ENCODE measurements at places on chromosomes 1 and 21.

DNA sequence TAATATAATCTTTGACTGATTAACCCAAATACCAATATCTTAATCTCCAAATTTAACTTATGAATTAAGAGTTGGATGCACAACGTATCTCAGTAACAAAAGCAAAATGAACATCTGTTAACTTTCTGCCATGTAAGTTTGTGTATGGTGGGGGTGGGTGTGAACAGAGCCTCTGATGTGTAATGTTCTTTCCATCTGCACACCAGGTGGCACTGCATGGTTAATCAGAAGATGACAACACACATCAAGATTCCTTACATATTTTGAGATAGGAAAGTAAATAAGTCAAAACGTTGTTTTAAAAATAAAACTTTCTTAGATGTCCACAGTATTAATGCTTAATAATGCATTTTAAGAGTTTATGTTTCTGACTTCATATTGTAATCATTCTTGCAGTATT is 251.9 kb downstream of the DPYD start:
- DNase-seq: no peak

DNA sequence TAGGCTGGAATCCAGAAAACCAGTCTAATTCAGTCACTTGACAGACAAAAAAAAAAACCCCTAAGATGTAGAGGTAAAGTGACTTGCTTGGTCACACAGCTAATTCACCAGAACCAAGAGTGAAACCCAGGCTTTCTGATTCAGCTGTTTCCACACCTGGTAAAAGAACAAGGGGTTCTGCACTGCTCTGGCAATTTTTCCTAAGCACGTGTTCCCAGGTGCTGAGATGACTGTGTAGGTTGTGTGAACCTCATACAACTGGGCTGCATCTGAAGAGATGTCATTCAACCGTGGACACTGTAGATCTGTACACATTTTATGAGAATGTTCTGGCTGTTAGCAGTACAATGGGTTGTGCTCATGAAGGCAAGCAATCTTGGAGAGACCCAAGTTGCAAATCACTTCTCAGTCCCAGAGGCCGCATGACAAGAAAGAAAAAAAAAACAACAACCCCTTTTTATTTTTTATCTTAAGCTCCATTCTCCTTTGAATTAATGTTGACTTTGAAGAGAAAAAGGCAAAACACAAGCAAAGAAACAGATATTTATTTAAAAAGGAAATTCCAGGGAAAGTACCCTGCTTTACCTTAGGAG is 95.4 kb downstream of the INTS7 start:
- DNase-seq: peak; percentile 81

DNA sequence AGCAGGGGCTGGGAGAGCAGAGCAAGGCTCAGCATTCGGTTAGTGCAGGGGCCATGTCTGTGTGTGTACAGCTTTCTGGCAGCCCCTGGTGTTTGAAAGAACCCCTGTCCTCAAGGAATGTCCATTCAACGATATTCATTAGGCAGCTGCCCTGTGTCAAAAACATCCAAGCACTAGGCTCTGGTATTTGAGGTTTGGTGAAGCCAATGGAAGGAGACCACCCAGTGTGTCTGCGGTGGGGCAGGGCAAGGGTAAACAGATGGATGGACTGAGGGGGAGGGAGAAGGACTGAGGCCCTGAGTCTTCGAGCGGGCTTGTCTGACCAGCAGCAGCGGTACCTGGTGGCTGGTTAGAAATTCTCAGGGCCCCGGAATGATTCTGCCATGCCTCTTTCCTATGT is 155.6 kb upstream of the KLHDC7A start:
- no peak for DNase-seq

DNA sequence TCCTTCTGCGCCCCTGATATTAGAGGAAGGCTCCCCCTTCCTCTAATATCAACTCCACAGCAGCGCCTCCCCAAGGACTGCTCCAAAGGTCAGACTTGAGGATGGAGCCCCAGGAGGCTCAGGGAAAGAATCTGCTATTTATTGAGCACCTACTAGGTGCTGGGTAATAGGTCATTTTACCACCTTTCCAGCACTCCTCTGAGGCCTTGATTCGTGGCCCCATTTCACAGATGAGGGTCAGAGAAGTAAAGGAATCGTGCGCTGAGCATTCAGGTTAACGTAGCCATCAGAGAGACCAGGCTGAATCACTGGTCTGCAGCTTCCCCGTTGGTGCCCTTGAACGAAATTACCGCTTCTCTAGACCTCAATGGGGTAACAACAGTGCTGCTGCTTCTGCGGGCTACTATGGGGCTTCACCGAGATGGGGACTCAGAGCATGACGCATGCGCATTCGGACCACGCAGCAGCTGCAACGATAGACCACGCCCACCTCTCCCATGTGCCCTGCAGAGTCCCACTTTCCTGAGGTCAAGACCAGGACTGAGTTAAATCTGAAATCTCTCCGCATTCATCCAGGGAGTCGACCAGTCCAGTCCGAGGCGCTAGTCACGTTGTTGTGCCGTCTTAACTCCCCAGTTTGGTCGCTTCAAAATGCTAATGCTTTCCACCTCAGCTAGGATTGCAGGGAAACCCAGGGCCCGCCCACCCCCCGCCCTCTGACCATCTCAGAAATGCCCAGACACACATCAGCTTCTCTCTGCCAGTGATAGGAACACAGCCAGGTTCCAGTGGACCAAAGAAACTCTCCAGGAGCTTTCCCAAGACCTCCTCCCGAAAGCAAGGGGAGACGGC is 12.9 kb downstream of the CAMK2N1 start:
- DNase-seq: peak; percentile 38

DNA sequence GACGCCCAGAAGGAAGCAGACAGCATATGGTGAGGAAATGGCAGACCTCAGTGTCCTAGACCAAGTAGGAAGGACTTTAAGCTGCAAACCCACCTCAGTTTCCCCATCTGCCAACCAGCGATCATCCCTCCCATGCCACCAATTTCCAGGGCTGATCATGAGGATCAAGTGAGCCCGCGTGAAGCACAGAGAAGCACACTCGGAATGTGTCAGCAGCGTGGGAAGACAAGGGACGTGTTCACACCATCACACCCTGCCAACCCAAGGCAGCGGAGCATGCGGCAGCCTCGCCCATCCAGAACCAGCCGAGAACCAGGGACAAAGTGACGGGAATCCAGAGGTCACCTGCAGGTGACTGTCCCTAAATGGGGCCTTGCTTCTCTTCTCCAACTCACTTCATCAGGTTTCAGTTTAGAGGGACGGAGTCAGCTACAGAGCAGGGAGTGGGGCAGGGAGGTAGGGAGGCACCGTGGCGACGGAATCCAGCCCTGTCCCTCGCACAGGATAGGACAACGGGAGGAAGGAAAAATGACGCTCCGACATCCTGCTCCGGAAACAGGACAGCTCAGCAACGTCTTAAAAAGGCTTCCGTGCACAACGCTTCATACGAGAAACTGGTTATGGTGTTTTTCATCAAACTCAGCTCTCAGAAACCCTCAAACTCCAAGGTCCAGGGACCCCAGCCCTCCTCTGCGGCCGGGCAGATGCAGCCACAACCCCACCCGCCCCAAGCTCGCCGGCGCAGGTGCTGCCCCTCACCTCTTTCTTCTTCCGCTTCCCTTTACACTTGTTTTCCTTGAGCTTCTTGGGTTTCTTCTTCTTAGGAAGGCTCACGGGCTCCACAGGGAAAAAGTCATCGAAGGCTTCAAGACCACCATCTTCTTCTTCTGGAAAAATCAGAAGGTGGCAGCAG is 12.5 kb downstream of the CHD5 start:
- DNase-seq: no peak

- no peak for DNase-seq
Measured at GRCh38 chr1:198649232-198649967, 10.6 kb downstream of the PTPRC start.

DNA sequence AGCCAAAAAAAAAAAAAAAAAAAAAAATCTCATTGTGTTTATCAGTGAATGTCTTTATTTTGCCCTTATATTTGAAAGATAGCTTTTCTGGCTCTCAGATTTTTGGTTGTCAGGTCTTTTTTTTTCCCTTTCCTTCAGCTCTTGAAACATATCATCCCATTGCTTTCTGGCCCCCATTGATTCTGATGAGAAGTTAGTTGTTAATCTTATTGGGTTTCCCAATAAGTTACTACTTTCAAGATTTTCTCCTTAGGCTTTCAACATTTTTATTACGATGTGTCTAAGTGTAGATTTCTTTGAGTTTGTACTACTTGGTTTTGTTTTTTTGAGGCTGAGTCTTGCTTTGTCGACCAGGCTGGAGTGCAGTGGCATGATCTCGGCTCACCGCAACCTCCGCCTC is 14.7 kb upstream of the SOAT1 start:
- DNase-seq: no peak
